ENCODE measurements at places on chromosomes 2 and 18.

GRCh38 chr2:40452786-40453185 is 896 bp upstream of the SLC8A1 start:
- DNase-seq: no peak

DNA sequence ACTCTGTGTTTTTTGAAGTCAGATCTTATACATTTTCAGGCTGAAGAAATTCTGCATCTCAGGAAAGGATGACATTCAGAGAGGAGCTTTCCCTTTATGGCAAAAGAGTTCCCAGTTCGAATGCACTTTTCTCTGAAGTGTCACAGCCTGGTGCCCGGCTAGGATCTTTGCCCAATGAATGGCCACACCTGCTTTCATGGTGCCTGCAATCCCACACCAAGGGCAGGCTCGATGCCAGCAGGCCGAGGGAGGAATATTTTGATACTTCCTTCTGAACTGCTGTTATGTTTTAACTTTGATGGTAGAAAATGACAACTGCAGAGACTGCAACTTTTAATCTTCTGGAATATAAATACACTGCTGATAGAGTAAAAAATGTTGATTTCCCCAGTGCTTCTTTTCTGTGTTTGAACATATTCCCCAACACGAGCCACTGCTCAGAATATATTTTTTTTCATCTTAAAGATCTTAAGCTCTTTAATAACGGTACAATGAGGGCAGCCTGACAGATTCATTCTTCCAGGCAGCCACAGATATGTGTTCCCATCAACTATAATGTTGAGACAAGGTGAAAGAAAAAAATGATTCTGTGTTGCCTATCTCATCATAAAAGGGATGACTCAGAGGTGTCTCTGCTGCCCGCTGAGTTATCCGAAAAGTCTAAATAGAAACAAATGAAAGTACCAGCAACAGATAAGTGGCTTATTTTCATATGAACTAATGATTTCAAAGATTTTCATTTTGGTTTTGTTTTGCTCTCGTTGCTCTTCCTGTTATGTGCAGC is 848.5 kb downstream of the DCDC2C start:
- no peak for DNase-seq

- no peak for DNase-seq
Measured at GRCh38 chr2:112996635-112997034, 8.6 kb upstream of the IL36A start.

GRCh38 chr2:237533668-237534161 is 32.7 kb upstream of the PRLH start:
- DNase-seq: no peak

- no peak for DNase-seq
Measured at GRCh38 chr18:36307513-36307912, 10.0 kb downstream of the FHOD3 start.

GRCh38 chr2:151837926-151838325 is 9.7 kb upstream of the ARL5A start:
- no peak for DNase-seq

- DNase-seq: no peak
Measured at GRCh38 chr2:240603081-240603835, 16.7 kb downstream of the CAPN10 start.

DNA sequence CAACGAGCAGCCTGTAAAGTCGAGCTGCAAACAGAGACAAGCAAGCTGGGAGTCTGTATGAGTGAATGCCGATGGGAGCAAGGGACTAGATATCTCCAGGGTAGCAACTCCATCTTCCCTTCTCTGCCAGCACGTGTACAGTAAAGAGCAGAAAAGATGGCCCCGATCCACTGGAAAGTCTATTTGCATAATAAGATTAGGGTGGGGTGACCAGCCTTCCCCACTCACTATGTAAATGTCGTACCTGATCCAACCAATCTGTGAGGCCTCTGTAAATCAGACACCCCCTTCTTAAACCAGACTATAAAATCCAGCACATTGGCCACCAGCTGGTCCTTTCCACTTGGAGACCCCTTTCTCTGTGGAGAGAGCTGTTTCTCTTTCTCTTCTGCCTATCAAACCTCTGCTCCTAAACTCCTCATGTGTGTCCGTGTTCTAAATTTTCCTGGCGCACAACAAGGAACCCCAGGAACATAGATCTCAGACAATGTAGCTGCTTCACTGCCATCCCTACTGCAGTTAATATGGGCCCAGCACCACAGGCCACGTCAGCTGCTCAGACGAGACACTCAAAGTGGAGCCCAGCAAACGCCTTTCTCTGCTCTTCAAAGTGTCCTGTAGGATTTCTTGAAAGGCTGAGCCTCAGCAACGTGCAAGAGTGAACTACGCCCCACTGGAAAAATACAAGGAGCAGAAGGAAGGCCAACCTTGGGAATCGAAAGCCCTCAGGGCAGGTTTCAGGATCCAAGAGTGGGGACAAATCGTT is 26.1 kb downstream of the DIPK1C start:
- DNase-seq: no peak

- DNase-seq: no peak
Measured at GRCh38 chr2:146597291-146597690, 1247.5 kb upstream of the ACVR2A start.

- DNase-seq: no peak
Measured at GRCh38 chr2:42124011-42124785, 45.0 kb upstream of the EML4 start.

DNA sequence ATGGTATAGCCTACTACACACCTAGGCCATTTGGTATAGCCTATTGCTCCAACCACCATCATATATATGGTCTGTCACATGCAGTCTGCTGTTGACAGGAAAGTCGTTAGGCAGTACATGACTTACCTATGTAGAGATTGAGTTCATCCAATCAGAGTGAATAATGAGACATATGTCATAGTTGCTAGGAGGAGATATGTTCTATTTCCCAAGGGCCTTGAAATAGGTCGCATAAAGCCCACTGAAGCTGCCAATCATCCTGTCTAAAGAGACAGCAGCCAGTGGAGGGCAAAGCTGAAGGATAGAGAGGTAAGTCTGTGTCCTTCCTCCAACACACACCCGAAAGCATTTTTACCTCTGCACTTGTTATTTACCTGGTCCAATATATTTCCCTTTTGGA is 263.4 kb downstream of the PTPRM start:
- no peak for DNase-seq

- no peak for DNase-seq
Measured at GRCh38 chr2:110716959-110717645, 15.3 kb upstream of the ACOXL start.

GRCh38 chr18:37299471-37300304 is 265.9 kb downstream of the CELF4 start:
- peak; percentile 89 for DNase-seq

DNA sequence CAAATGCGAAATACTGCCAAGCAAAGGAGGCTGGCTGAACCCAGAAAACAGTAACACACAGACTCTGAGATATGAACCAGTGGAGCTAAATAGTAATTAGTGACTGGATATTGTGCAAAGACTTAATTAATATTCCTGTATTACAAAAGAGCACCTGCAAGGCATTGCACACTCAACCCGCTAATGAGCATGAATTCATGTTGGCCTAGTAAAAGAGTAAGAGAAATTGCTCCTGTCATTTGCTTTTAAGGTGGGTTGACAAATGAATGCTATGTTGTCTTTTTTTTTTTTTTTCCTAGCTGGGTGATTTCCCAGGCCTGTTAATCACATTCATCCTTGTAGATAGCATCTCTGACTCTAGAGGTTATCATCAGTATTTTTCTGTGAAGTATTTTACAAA is 87.0 kb upstream of the CERS6 start:
- DNase-seq: no peak

All from BE2C (cell line).